ENCODE measurements at places on chromosomes 4 and X.

DNA sequence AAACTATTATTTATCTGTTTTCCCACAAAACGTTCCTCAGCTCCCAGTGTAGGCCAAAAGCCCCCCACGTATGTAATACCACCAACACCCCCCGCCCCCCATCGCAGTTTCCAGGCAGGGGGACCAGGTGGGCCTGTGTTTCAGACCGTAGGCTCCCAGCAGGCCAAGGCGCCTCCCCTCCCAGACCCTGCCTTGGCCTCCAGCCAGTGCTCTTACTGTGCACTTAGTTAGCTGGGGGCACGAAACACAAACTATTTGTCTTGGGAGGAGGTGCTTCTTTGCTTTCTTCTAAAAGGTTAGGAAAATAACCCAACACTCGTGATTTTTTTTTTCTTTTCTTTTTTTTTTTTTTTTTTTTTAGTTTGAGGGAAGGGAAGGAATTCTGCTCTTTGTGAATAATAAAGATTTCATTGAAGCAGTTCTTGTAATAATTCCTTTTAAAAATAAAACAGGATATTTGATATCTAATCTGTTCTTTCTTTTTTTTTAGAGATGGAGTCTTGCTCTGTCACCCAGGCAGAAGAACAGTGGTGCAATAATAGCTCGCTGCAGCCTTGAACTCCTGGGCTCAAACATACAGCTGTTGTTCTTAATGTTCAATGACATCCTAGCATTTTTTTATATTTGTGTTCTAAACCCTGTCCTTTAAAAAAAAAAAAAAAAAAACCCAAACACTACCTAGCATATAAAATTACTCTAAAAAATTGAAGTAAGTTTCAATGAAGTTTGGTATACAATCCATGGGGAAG lies 83.0 kb upstream of the CLDN34 start:
- peak; percentile 15 for DNase-seq

- DNase-seq, result no peak
Observed at GRCh38 chrX:37904833-37905232, 57.5 kb upstream of the DYNLT3 start.

- peak; percentile 52 for DNase-seq
Observed at GRCh38 chrX:135086197-135086854, 34.0 kb downstream of the ETDB start.

GRCh38 chr4:4712800-4713528 lies 146.5 kb upstream of the MSX1 start:
- DNase-seq, result no peak

DNA sequence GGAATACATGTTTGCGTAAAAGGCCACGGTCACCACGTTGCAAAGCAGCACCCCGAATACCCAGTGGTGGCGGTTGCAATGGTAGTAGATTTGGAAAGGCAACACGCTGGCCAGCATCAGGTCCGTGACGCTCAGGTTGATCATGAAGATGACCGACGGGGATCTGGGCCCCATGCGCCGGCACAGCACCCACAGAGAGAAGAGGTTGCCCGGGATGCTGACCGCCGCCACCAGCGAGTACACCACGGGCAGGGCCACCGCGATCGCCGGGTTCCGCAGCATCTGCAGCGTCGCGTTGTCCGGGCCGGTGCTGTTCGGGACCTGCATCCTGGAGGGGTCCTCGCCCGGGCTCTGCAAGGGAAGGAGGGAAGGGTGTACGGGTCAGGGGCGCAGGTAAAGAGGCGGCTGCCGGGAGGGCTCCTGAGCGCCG lies 13.5 kb upstream of the ASMTL start:
- DNase-seq, result no peak

DNA sequence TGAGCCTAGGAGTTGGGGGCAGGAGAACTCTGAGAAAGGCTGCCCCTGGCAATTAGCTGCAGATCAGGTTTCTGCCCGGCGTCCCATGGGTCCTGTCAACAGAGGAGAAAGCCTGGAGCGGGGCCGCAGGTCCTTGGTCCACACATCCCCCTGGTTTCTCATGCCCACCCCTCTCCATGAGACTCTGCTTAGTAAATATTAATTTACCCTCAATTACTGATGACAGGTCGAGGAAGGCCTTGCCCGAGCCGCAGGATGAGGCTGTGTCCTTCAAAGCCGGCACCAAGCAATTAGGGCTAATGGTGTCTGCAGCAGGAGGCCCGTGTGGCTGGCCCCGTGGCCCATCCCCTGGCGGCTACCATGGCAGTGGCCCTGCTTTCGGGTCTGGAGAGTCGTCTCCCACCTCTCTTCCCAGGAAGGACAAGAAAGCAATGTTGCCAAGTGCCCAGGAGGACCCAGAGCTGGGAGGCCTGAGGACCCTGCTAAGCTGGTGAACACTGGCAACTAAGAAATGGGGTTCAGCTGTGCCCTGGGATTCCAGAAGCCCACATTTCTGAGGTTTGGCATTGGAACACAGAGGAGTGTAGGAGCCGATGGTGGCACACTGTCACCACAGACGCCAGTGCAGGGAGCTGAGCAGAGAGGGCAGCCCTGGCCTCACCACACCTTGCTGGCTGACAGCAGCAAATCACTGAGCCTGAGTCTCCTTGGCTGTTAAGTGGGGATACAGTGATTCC lies 114.6 kb downstream of the CPZ start:
- DNase-seq, result no peak

- DNase-seq, result no peak
Observed at GRCh38 chr4:38568768-38569167, 95.2 kb upstream of the KLF3 start.

- DNase-seq, result no peak
Observed at GRCh38 chr4:6710282-6710681, 617 bp upstream of the MRFAP1L1 start.

DNA sequence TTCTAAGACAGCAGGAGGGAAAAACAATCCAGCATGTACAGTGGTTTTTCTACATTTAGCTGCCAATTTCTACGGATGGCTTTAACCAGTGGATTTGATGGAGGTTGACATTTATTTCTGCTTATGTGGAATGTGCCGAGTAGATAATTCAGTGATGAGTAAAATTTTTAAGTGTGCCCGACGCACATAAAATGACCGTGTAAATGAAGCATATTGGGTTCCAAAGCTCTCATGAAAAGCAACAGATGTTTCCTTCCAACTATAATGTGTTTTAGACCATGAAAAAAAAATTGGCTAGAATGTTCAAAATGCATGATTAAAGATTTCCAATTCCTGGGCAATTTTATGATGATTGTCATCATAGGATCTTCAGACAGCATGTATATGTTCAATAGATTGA lies 14.1 kb downstream of the INPP4B start:
- DNase-seq, result no peak

GRCh38 chr4:70915036-70915815 lies 13.1 kb downstream of the MOB1B start:
- DNase-seq, result no peak

DNA sequence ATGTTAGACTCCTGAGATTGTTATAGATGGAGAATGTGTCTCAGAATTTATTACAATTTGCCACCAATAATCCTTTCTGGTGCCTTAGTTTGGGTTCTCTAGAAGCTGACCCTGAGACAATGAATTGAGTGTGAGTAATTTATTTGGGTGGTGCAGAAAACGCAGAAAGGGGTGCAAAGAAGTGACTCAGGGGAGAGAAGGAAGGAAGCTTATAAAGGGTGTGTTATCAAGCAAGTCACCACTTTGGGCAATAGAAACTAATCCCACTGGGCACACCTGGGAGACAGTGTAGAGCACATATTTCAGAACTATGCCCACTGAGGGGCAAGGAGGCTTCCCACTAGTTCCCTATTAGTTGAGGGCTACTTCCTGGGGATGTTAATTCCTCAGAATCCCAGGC lies 320.6 kb downstream of the MID1IP1 start:
- DNase-seq, result no peak

DNA sequence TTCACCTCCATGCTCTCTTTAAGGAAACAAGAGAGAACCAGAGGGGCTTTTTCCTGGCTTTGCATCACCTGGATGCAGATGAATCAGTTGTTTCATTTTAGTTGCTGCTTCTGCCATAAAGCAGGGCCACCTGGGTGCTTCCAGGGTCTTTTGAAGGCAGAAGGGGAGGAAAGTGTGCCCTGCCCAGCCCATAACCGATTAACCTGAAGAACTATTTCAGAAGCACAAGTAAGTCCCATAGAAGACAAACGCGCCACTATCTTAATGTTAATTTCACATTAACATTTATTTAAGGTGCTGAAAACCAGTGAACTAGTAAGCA lies 32.1 kb downstream of the IRF2 start:
- no peak for DNase-seq

- no peak for DNase-seq
Observed at GRCh38 chr4:102789317-102789717, 28.5 kb upstream of the MANBA start.

DNA sequence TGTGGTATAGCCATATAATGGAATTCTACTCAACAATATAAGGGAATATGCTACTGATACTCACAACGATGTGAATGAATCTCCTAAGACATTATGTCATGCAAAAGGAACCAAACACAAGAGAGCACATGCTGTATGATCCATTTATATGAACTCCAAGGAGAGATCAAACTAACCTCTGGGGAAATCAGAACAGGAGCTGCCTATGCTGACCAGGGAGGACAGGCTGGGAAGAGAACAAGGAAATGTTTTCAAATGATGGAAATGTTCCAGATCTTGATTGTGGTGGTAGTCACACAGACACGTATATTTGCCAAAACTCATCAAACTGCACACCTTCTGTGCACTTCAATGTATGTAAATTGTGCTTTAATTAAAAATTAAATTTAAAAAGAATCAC lies 175.3 kb downstream of the BCOR start:
- no peak for DNase-seq

- DNase-seq, result no peak
Observed at GRCh38 chr4:76420188-76420761, 666 bp downstream of the CCDC158 start.

DNA sequence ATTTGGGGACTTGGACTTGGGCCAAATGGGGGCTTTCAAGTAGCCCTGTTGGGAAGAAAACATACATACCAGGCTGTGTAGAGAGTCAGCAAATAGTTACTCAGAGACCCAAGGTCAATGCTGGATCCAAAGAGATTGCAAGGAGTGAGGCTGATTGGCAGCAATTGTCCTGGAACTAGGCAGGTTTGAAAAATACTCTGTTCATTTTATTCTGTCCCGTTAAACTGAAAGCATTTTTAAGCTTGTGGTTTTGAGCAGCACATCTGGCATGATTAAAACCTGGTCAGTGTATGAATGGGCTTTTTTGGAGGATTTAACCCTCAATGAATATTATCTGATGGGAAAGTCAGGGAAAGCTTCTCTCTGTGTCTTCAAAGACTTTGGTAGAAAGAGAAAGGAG lies 294.3 kb upstream of the BOD1L1 start:
- DNase-seq, result no peak

DNA sequence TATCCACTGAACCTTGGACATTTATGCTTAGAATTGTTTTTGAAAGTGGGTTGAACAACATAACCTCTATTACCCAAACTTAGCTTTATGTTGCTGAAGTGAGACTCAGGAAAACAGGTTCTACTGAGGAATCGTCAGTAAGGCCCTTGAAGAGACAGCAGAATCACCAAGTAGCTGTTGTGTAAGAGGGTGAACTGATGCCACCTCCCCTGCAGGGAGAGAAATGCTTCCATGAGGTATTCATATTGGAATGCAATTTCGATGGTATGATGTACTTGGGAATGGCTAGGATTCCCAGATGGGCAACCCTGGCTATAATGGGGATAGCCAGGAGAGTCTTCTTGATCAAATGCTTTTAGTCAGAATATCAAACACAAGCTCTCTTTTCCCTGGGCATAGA lies 4.1 kb upstream of the SCRG1 start:
- DNase-seq, result no peak

DNA sequence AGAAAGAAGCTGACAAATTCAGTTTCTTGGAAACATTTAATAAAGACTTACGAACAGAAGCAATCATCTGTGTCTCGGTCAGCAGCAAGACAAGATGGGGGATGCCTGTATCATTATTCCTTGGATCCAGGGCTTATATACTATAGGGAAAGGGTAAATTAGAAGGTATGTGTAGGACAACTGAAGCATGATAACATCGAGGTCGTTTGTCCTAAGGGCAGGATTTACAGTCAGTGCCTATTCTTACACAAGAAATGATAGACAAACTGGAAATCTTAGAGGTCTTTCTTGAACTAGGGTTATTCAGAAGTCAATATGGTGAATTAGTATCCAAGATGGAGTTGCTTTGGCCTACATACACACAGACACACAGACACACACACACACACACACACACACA lies 553.0 kb downstream of the STPG2 start:
- no peak for DNase-seq

DNA sequence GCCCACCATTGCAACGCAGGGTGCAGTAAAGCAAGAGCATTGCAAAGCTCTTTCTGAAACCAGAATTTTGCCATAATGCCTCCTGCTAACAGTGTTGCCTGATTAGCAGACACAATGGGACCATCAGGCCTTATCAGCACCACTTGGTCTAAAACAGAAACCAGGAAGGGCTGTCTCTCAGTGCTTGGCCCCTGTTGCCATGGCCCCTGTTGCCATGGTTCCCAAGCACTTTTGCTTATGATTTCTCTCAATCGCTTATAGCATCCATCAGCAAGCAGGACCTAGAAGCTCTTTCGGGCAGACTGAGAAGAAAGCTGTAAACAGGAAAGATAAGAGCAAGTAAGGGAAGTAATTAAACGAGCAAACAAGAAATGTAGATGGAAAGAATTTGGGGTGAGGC lies 36.8 kb downstream of the RTL5 start:
- DNase-seq, result no peak

- no peak for DNase-seq
Observed at GRCh38 chr4:27790911-27791310, 930.3 kb downstream of the STIM2 start.

GRCh38 chrX:129957241-129958082 lies 25.0 kb upstream of the BCORL1 start:
- no peak for DNase-seq

DNA sequence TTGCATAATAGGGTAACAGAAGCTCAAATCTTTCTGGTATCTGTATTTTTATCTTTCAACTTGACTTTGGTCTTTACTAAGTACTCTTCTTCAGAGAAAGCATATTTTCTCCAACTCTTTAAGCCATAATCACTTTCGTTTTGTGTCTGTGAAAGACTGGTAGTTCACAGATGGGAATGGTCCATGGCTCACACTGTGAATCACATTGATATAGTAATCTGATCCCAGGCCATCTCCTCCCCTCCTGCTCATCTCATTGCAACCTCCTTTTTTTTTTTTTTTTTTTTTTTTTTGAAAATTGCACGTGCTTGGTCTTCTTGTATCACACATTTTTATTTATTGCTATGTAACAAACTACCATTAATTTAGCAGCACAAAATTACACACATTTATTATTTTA lies 694.5 kb upstream of the SLIT2 start:
- DNase-seq, result peak; percentile 36

DNA sequence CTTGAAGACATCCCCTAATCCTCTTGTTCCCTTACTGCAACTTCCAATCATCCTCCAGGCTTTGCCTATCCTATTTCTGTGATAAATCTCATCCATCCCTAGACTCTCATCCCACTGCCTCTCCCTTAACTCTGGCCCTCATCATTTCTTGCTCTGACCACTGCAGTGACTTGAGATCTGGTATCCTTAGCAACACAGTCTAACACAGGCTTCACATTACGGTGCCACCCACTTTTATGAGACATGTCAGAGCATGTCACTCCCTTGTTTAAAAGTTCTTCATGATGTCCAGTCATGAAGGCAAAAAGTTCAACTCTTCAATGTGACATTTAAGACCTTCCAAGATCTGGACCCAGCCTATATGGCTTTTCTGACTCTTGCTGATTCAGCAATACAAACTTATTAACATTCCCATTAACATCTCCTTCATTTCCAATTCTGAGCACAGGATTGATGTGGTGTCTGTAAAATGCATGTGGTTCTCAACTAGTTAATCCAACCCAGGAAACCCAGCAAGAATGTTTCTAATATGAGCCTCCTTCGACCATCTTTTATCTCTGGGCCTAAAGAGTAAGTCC lies 64.0 kb downstream of the OR13H1 start:
- no peak for DNase-seq
